ENCODE measurements at places on chromosomes 13 and 19.

DNA sequence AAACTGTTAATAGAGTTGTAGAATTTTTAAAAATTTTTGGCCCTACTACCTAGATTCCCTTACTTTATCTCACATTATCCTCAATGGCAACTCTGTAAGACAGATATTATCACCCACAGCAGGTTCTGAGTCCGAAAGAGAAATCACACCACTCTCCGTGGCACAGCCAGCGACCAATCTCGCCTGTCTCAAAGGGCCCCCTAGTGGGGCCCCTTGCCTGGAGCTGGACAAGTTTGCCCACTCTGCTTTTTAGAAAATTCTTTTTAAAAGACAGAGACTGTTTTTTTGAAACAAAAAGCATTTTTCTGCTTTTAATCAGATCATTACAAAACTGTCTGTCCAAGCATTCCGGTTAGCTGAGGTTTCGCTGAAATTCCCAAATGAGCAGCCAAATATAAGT, 21.7 kb downstream of the PHF11 start:
- no peak for DNase-seq

- no peak for DNase-seq
Observed at GRCh38 chr19:10858204-10858828, 10.1 kb downstream of the C19orf38 start.

- DNase-seq: no peak
Observed at GRCh38 chr19:13429563-13429962, 76.7 kb downstream of the CACNA1A start.

DNA sequence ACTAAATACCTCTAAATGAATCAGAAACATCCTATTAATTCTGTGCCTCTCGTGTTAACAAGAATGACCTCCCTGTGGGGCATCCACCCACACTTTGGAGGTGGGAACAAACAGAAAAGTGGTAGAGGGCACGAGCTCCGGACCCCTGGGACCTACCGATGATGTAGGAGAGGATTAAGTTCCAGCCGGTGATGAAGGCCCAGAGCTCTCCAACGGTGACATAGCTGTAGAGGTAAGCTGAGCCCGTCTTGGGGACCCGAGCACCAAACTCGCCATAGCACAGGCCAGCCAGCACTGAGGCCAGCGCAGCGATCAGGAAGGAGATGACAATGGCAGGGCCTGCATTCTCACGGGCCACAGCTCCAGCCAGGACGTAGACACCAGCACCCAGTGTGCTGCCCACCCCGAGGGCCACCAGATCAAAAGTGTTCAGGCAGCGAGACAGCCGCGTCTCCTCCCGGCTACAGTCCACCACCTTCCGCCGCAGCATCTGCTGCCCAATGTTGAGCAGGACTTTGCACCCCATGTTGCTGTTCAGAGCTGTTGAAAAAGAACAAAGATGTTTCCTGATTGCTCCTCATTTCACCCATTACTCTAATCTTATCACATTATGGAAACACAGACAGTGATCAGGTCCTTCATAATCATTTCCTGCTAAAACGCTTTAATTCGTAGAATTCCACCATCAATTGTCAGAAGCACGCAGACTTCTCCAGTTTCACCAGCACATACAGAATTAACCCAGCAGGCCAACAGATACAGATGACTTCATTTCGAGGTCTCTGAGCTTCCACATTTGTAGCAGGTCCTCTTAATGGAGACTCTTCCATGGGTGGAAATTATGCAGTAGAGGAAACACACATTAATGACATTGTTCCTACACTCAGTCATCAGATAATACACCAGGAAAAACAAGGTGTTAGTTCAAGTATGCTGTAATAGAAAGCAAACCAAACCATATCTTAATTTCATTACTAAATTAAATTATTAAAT, 59.5 kb downstream of the SLC7A1 start:
- no peak for DNase-seq

- no peak for DNase-seq
Observed at GRCh38 chr13:114199954-114200353, 20.9 kb downstream of the CFAP97D2 start.

- no peak for DNase-seq
Observed at GRCh38 chr19:46251416-46251815, 21.9 kb downstream of the IGFL1 start.

DNA sequence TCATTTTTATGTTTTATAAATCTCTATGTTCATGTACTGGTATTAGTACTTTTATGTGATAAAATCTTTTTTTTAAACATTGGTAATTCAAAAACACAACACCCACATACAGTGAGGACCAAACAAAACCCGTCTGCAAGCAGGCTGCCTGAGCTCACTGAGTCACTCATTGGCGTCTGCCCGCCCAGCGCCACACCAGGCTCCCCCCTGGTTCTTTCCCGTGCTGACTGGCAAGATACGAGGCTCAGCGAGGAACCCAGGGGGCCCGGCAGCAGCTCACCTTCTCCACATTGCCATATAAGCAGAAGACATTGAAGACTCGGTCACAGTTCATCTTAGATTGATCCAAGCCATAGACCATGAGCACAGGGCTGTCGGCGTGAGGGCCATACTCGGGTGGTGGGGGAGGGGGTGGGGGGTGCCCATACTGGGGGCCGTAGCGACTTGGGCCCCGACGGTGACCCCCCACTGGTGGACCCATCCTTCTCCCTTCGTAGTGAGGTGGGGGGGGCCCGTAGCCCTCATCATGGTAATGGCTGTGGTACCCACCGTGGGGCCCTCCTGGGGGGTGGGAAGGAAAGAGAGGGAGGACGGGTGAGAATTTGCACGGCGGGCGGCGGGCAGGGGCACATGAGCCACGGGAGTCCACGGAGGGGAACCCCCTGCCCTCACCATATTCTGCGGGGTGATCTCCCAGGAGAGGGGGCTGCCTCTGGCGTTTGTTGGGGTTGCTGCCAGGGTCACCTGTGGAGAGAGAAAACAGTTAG, 8.4 kb upstream of the ECH1 start:
- DNase-seq: no peak

DNA sequence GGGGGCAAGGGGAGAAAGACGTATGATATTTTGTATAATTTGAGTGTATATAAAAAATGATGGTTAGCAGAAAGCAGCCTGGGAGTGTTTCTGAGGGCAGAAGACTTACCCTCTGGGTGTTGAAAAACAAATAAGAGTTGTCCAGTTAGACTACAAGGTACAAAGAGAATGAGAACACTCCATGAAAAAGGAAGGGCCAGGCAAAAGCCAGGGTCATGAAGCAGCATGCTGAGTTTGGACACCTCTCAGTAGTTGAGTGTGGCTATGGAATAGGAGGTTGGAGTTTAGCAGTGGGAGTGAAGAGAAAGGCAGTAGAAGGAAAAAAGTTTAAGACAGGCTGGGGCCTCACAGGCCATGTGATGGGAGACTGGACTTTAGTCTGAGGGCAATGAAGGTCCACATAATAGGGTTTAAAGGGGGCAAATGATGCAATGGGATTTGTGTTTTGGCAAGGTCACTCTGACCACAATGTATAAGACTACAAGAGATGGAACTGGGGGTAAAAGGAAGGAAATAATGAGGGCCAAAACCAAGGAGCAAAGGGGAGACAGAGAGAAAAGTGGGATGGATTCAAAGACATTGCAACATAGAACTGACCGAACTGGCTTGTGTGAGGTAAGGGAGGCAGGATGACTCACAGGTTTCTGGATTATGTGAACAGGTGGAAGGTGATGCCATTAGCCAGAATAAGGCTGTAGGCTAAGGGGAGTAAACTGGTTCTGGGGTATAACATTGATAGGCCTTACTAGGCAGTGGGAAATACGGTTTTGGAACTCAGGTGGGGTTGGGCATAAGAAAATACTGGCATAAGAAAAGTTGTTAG, 76.6 kb downstream of the SERP2 start:
- no peak for DNase-seq

GRCh38 chr13:50713523-50714248, 129.8 kb downstream of the DLEU7 start:
- no peak for DNase-seq

DNA sequence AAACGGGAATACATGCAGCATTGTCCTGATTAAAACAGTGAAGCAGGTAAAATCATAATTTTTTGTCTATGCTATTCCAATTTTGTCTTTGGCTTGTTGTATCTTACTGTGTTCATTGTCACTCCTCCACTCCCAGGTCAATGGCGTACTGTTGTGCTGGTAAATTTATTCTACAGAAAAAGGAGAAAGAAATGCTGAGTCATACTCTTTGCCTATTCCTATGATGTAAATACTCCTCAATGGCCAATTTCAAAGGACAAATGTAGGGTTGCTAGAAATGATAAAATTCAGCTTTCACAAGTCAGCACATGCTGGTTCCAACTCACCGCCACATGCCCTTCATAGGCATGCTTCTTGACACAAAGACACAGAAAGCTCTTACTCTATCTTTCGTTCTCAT, 694.4 kb upstream of the PCDH20 start:
- DNase-seq: no peak

- peak; percentile 38 for DNase-seq
Observed at GRCh38 chr19:17385878-17386611, 8.0 kb downstream of the CCDC194 start.

DNA sequence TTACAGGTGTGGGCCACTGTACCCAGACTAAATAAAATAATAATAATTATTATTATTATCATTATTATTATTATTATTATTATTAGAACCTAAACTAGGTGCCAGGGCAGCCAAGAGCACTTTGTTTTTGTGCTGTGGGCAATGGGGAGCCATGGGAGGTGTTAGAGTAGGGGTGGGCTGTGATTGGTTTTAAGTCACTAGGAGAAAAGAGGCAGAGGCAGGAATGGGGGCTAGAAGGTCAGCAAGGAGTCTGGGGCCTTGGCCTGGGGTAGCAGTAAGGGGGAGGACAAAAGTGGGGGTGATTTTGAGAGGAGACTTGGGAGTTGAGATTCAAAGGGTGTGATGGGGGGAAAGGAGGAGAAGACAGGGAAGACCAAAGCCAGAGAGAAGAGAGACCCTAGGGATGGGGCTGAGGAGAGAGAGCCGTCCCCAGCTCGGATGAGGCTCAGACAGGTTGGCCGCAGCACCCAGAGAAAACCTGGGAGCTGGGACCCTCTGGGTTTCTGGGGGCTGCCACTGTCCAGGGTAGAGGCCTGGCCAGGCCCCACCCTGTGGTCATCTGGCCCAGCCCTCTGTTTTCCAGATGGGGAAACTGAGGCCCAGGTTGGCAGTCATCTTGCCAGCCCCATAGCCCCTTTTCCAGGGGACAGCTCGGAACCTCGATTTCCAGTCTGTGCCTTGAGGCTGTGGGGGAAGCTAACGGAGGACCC, 17.8 kb upstream of the BTBD2 start:
- DNase-seq: no peak

DNA sequence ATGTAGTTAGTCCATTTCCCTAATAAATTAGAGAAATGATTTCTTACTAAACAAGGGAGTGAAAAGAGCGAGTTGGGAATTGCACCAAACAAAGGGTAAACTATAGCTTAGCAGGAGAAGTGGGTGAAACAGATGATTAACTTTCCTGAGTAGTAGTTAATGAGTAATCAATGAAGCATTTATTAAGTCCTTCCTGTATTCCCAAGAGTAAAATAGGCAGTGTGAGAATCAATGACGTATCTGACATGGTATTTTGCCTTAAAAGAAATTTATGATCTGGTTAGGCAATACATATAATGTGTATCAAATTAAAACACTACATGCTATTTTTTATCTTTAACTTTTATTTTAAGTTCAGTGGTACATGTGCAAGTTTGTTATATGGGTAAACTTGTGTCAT, 142.8 kb downstream of the KLF5 start:
- DNase-seq: no peak

DNA sequence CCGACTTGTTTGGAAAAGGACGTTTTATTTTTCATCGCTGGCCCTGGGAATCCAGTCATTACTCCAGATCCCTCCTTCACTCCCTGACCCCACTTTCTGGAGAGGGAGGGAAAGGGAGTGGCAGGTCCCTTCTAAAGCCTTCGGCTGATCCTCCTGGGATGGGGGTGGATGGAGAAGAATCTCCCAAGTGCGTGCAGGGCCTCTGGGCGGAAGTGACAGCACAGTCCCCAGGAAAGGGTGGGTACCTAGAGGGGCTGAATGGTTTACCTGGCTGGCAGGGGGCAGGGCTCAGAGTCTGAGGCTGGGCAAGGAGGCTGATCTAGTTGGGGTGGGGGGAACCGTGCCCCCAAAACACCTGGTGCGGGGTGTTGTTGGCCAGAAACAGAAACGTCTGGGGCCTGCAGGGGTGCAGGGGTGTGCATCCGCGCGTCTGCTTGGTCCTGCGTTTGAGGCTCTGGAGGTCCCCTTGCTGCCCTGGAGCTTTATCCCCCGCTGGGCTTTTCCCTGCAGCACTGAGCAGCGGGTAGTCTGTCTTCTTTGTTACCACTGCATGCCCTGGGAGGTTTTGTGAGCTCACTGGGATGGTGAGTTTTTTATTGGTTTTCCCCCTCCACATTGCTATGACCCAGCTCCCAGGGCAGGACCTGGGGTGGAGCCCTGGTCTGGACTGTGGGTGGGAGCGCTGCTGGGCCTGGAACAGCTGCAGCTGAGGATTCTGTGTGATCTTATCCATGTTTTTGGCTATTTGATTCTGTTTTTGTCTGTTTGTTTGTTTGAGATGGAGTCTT, 3.0 kb upstream of the ZNF628 start:
- DNase-seq: peak; percentile 93

- no peak for DNase-seq
Observed at GRCh38 chr19:41426952-41427646, at the start of gene B3GNT8. TSS of gene B3GNT8 (minus strand) at chr19:41427374. CDS start at chr19:41426778, 596 bp downstream.

DNA sequence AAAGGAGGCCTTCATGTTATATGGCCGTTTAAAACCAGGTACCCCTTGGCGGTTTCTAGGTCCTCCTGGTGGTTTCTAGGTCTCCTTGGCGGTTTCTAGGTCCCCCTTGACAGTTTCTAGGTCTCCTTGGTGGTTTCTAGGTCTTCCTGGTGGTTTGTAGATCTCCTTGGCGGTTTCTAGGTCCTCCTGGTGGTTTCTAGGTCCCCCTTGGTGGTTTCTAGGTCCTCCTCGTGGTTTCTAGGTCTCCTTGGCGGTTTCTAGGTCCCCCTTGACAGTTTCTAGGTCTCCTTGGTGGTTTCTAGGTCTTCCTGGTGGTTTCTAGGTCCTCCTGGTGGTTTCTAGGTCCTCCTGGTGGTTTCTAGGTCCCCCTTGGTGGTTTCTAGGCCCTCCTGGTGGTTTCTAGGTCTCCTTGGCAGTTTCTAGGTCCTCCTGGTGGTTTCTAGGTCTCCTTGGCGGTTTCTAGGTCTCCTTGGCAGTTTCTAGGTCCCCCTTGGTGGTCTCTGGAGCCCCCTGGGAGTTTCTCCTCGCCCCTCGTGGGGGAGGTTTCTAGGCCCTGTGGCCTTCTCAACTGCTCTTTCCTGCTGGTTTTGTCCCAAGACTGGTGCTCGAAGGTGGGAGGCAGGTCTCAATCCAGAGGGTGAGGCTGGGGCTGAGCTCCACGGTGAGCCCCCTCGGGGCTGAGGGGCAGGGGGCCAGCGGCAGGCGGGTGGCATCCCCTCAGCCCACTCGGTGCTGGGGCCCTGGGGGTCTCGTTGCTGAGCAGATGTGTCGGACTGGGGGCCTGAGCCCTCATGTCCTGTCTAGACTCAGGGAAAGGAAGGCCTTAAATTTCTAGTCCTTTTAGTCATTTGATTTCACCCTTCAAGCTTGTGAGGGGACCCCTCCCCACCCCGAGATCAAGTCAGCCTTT, 8.0 kb downstream of the HCN2 start:
- no peak for DNase-seq

GRCh38 chr19:54094426-54095000, 6.1 kb downstream of the OSCAR start:
- no peak for DNase-seq

GRCh38 chr13:34277936-34278335, 460.0 kb downstream of the RFC3 start:
- no peak for DNase-seq
